Spinal cord (tissue), 10 donors: ENCODE measurements at places on chromosomes 2 and 18. TPM values are rescaled to one million over a fixed set of nuclear protein-coding genes. Genes with fewer than 3 reads are reported as not detected.

DNA sequence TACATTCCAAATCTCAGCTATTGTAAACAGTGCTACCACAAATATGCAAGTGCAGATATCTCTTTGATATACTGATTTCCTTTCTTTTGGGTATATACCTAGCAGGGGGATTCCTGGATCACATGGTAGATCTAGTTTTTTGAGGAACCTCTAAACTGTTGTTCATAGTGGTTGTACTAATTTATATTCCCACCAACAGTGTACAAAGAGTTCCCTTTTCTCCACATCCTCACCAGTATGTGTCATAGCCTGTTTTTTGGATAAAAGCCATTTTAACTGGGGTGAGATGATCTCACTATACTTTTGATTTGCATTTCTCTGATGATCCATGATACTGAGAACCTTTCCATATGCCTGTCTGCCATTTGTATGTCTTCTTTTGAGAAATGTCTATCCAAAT, 6.3 kb upstream of the CCNT2 start:
- no peak for DNase-seq

DNA sequence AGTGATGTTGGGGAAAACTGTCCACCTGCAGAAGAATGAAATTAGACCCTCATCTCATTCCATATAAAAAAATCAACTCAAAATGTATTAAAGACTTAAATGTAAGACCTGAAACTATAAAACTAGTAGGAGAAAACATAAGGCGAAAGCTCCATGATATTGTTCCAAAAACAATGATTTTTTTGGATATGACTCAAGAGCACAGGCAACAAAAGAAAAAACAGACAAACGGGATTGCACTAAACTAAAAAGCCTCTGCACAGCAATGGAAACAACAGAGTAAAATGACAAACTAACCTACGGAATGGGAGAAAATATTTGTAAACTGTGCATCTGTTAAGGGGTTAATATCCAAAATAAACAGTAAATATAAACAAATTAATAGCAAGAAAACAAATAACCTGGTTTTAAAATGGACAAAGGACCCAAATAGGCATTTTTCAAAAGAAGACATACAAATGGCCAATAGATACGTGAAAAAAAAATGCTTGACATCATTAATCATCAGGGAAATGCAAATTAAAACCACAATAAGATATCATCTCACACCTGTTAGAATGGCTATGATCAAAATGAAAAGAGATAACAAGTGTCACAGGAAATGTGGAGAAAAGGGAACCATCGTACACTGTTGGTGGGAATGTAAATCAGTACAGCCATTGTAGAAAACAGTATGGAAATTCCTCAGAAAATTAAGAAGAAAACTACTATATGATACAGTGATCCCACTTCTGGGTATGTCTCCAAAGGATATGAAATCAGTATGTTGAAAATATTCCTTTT, 26.6 kb downstream of the LRRFIP1 start:
- no peak for DNase-seq

GRCh38 chr2:121649149-121649595, at the start of gene CLASP1:
Gene CLASP1, minus strand, starts transcription at chr2:121649462. Its CDS starts 43,567 bp downstream, at chr2:121605895.
- peak; percentile 28 for DNase-seq

DNA sequence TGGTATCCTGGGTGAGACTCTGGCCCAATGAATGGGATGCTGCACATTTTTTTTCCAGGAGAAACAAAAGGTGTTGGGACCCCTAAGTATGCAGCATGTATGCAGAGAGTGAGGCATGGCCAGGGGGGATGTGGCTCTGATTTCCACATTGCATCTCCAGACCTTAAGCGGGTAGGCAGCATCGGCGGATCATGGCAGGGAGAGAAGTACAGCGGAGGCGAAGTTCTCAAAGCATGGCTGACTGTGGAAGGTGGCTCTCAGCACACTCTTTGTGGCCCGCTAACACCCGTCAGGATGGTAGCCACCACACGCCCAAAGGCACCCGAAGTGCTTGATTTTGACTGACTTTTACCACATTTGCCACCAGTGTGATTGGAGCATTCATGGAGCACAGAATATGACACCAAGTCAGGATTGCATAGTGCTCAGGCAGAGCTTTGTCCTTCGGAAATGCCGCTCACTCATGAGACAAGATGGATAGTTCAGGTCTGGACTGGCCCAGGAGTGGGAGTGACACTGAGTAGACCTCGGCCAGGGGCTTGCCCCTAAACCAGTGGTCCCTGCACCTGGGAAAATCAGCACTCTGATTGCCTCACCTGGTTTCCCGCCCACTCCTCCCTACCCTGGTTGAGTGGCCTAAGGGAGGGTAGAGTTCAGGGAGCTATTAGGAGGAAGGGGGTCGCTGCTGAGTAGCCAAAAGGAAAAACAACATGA, 14.2 kb downstream of the INPP4A start:
- DNase-seq = no peak

- DNase-seq = no peak
Observed at GRCh38 chr2:43075054-43075593, 151.3 kb downstream of the ZFP36L2 start.

DNA sequence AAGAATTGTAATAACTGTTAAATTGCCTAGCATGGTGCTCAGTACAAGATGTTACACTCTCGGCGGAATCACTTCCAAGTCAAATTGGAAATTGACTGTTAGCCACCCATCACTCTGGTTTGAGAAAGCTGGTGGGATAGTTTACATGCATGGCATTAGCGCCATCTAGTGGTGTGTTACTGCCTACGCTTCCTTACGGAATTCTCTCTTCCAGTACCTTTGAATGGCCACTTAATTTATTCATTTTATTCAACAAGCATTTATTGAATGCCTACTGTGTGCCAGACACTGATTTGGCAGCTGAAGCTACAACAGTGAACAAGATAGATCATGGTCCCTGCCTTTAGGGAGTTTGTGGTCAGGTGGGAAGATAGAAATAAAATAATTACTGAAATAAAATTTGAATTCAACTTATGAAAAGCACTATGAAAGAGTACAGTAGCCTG, 171.2 kb downstream of the TMEM247 start:
- peak; percentile 73 for DNase-seq

- no peak for DNase-seq
Observed at GRCh38 chr2:239323447-239323846, 77.4 kb downstream of the HDAC4 start.

Gene RGPD3
- total RNA-seq = 0.50 TPM

- DNase-seq = no peak
Observed at GRCh38 chr2:3779496-3780049, 76.2 kb downstream of the DCDC2C start.

- no peak for DNase-seq
Observed at GRCh38 chr2:128642316-128642715, 323.6 kb upstream of the HS6ST1 start.

- peak; percentile 45 for DNase-seq
Observed at GRCh38 chr2:64202206-64202845, 58.1 kb upstream of the PELI1 start.

DNA sequence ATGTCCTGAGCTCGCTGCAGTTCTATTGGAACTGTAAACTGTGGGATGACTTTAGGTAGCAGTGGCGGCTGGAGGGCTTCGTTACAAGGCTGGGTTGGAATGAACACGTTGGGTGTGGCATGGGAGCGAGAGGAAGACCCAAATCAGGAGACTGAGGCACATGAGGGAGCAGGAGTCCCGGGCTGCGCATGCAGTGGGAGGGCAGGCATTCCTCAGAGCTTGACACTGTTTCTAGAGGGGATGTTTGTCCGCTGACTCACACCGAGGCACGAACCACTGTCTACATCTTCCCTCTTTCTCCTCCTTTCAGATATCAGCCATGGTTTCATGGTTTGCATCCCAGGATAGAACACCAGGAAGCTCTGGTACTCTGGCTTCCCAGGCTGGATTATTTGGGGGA, 40.6 kb upstream of the LAMA1 start:
- DNase-seq = no peak

Gene SLC19A3
- 2.8 TPM for total RNA-seq

- no peak for DNase-seq
Observed at GRCh38 chr18:73924307-73924706, 223.3 kb downstream of the FBXO15 start.

GRCh38 chr2:23420840-23421476, 36.0 kb downstream of the KLHL29 start:
- no peak for DNase-seq

- no peak for DNase-seq
Observed at GRCh38 chr2:188364033-188364630, 72.5 kb downstream of the GULP1 start.

- no peak for DNase-seq
Observed at GRCh38 chr18:66971960-66972359, 368.1 kb upstream of the CDH19 start.

GRCh38 chr2:55616551-55617174, 759 bp downstream of the PPP4R3B start:
- DNase-seq = peak; percentile 5

Gene ST6GAL2
- 49.0 TPM for total RNA-seq

- DNase-seq = no peak
Observed at GRCh38 chr2:107721586-107721985, 105.1 kb upstream of the RGPD4 start.

- no peak for DNase-seq
Observed at GRCh38 chr2:173448938-173449471, 94.3 kb downstream of the CDCA7 start.

- DNase-seq = no peak
Observed at GRCh38 chr18:30132959-30133358, 909.6 kb downstream of the DSC3 start.

Gene ELAC1
- total RNA-seq = 10.8 TPM

DNA sequence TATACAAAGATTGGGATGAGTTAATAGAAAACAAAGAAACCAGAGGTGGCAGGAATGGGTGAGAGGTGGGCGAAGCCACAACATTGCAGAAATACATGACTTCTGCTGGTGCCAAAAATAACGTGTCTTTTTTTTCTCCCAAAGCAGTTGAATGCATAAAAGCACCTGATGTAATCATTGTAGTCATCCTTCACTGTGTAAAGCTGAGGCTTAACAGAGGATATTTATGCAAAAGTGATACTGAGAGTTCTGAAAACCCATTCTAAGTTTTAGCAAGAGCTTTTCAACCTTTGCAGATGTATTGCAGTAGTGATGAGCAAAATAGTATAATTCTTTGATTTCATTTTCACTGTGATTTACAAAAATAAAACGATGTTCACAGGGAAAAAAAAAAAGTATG, 173.0 kb downstream of the PTGR3 start:
- no peak for DNase-seq

- no peak for DNase-seq
Observed at GRCh38 chr2:96108541-96109360, 7.6 kb downstream of the ADRA2B start.

GRCh38 chr2:215912299-215912842, 101.0 kb downstream of the MREG start:
- peak; percentile 34 for DNase-seq

Gene SKOR2
- 0.55 TPM for total RNA-seq

Gene ABHD1
- total RNA-seq = 0.77 TPM

Gene HOXD1
- total RNA-seq = 0.66 TPM

GRCh38 chr2:11861044-11861443, 114.6 kb downstream of the LPIN1 start:
- DNase-seq = no peak

DNA sequence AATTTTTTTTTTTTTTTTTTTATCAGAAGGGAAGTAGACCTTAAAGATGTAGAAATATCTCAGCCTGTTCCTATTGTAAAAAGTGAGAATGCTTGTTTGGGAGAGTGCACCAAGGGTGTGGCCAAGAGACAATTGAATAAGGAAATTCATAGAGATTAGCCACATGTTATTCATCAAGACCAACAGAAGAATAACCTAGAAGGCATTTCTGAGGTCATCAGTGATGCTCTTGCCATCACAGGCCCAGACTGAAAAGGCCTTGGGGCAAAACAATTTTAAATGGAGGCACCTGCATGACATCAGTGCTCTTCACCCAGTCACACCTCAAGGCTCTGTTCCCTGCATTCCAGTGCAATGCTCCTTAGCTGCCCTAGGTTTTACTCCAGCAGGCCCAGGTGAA, 2043.3 kb upstream of the PIK3C3 start:
- no peak for DNase-seq

DNA sequence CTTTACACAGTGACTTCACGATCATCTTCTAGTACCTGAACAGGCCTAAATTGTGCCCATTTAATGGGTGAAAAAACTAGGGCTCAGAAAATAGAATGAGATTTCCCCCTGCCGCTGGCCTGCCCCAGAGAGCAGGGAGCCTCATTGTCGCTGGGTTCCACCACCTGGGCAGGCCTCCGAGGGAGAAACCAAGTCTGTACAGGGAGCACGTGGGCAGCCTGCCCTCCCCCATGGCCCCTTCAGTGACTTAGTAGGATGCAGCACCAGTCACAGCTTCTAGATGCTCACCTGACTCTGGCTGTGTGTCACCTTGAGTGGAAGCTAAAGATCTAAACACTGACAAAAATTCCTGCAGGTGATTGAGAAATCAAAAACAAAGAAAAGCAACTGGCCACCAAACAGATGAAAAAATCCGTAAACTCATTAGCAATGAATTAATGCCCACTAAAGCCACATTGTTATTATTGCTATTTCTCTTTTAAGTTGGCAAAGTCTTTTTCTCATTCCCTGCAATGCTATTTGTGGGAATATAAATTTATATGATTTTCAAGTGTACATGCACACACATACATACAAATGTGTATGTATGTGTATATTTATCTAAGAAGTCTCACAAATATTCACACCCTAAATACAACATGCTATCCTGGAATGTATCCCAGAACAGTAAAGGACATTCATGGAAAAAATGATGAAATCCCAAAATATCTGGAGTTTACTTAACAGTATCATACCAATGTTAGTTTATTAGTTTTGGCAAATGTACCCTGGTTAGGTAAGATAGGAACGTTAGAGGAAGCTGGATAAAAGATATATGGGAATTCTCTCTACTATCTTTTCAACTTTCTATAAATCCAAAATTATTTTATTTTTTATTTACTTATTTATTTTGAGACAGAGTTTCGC, 18.7 kb upstream of the ASPRV1 start:
- no peak for DNase-seq

Gene ST3GAL5
- 97.1 TPM for total RNA-seq

DNA sequence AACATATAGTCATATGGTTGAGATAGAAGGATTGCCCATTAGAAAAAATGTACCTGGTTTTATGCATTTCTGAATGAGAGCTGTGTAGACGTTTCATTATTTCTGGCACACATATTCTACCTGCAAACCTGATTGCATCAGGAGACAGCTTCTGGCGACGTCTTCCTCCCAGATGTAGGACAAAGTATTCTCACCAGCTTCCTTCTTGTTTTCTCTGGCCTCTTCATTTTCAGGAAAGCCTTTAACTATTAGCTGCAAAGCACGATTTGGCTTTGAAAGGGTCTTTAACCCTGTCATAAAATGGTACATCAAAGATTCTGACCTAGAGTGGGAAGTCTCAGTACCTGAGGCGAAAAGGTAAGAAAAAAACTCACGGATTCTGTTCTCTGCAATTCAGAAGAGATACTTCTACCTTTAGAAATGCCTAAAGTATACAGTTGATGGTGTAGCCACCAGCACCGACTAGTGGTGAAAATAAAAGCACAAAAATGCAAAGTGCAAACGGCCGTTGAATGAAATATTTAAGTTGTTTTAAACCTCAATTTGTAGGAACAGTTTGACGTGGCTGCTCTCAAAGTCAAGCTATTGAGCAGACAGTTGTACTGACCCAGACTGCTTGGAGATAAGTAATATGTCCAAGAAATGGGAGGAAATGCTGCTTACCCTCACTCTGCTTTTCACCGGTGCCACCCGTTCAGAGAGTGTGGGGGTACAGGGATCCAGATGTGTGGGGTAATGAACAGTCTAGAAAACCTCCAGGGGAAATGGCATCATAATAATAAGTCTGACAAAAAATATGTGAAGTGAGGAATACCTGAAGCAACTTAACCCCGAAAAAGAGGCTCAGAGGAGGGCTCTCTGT, 20.2 kb downstream of the IL18RAP start:
- peak; percentile 55 for DNase-seq

Gene GAL3ST2
- 0.50 TPM for total RNA-seq
